ENCODE measurements at places on chromosomes 2 and 18.

DNA sequence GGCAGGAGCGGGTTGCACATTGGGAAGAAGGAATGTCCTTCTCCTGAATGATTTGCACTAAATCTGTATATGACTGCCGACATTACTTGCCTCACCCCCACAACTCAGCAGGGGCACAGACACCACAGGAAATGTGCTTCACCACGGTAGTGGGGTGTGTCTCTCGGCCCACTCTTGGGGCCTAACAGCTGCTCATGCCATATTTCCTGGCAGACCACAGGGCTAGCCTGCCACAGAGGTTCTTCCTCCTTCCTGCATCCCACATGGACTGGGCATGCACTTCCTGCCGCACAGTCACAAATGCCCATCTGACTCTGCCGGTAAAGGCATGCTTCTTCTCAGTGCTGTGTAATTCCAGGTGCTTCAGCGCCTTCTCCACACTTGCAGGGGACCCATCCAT is 10.3 kb upstream of the PAPOLG start:
- H3K4me3 ChIP-seq, result no peak overlapping the region
- peaks cover 8% of the 10 kb centered on the region for H3K4me1 ChIP-seq
- H3K36me3 ChIP-seq, result no peaks in the 10 kb centered on the region
- H3K27ac ChIP-seq, result no peak overlapping the region

- H3K27ac ChIP-seq, result no peak overlapping the region
- no peaks in the 10 kb centered on the region for H3K27me3 ChIP-seq
- H3K36me3 ChIP-seq, result no peaks in the 10 kb centered on the region
- no peak overlapping the region for H3K4me3 ChIP-seq
- H3K4me1 ChIP-seq, result no peaks in the 10 kb centered on the region
Measured at GRCh38 chr2:4427083-4427482, 723.7 kb downstream of the DCDC2C start.

- no peaks in the 10 kb centered on the region for H3K36me3 ChIP-seq
- DNase-seq, result no peak
- H3K27ac ChIP-seq, result no peak overlapping the region
Measured at GRCh38 chr2:233244818-233245217, 6.7 kb upstream of the ATG16L1 start.

GRCh38 chr2:200658278-200658864 is 72.6 kb downstream of the AOX1 start:
- DNase-seq, result no peak
- no peak overlapping the region for H3K4me3 ChIP-seq
- peaks cover 3% of the 10 kb centered on the region for H3K27me3 ChIP-seq
- no peaks in the 10 kb centered on the region for H3K36me3 ChIP-seq
- no peak overlapping the region for H3K27ac ChIP-seq

GRCh38 chr2:138722316-138722715 is 57.9 kb downstream of the NXPH2 start:
- H3K4me3 ChIP-seq, result no peak overlapping the region
- no peaks in the 10 kb centered on the region for H3K4me1 ChIP-seq
- H3K27me3 ChIP-seq, result no peaks in the 10 kb centered on the region
- no peak for DNase-seq

DNA sequence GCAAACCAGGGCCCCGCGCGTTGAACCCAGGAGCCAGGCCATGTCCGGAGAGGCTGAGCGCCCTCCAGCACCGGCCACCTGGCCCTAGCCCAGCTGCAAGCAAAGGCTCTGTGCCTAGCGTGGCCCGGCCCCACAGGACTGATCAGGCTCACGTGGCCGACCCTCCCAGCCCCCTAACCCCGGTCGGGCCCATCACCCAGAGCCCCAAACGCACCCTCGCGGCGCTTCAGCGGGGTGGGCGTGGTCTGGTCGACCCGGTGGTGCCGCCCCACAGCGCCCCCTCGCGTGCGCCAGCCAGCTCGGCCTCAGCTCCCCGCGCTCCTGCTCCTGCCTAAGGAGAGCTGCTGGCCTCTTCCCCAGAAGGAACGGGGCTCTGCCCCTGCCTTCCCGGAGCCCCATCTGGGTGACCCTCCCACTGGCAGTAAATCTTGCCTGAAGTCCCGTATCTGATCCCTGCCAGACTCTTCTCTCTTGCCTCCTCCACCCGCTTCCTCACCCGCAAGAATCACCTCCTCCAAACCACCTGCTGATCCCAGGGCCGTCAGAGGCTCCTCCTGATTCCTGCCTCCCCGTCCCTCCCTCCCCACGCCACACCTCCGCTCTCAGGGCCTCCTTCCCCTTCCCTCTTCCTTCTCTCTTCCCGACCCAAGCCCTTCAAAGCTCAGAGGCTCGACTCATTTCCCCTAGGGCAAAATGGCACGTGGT is 12.3 kb upstream of the TEX51 start:
- no peaks in the 10 kb centered on the region for H3K36me3 ChIP-seq
- peaks cover 7% of the 10 kb centered on the region for H3K4me1 ChIP-seq
- no peak overlapping the region for H3K27ac ChIP-seq
- no peak overlapping the region for H3K4me3 ChIP-seq

GRCh38 chr2:60498127-60498815 is 55.2 kb downstream of the BCL11A start:
- H3K27ac ChIP-seq, result no peak overlapping the region
- H3K36me3 ChIP-seq, result no peaks in the 10 kb centered on the region
- peaks cover 2% of the 10 kb centered on the region for H3K4me1 ChIP-seq
- DNase-seq, result no peak
- H3K4me3 ChIP-seq, result no peak overlapping the region

DNA sequence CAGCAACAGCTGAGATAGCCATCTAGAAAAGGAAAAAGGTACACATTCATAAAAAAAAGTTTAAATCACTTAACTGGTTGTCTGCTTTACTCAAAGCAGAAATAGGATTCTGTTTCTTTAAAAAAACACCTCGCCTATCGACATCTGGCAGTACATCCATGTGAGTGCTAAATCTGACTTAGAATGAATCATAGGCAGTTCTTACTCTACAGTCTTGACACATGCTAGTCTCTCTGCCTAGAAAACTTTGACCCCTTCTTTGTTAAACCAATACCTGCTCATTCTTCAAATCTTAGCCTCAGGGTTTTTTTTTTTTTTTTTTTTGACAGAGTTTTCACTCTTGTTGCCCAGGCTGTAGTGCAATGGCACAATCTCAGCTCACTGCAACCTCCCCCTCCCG is 37.1 kb upstream of the GPR75 start:
- peaks cover 50% of the 10 kb centered on the region for H3K36me3 ChIP-seq
- no peaks in the 10 kb centered on the region for H3K4me1 ChIP-seq
- no peaks in the 10 kb centered on the region for H3K27me3 ChIP-seq
- H3K27ac ChIP-seq, result no peak overlapping the region
- no peak overlapping the region for H3K4me3 ChIP-seq

DNA sequence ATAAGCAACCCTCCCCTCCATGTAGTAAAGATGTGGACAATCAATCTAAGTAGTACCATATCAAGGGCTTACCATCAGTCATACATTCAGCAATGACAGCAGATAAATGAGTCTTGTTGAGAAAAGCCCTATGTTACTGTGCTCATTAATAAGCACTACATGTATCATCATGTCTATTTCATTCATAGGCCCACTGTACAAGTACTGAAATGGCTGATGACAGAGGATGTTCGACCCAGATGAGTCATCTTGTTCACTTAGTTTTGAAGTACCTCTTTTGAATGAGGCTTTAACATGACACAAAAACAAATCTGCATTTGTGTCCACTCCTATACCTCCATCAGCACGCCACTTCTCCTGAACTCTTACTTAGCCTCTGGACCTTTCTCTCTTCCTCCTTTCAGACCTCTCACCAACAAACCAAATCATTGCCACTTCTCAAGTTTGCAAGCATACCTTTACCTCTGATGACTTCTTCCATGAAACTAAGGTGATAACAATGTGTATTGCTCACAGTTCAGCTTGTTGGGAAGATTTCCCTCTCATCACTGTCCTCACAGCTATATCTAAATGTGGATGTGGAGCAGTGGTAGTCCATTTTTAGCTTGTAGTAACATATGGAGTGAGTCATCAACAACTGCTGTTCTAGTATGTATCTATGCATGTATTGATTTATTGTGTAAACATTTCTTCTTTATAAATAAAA is 921.0 kb upstream of the SLC39A10 start:
- no peaks in the 10 kb centered on the region for H3K4me1 ChIP-seq
- no peaks in the 10 kb centered on the region for H3K27me3 ChIP-seq

- no peak overlapping the region for H3K4me3 ChIP-seq
- no peak for DNase-seq
- H3K27ac ChIP-seq, result no peak overlapping the region
- H3K36me3 ChIP-seq, result no peaks in the 10 kb centered on the region
Measured at GRCh38 chr2:193868833-193869232, 1674.1 kb upstream of the TMEFF2 start.

GRCh38 chr18:64276311-64277090 is 127.6 kb upstream of the LINC00305 start:
- no peak overlapping the region for H3K27ac ChIP-seq
- H3K4me3 ChIP-seq, result no peak overlapping the region
- H3K27me3 ChIP-seq, result no peaks in the 10 kb centered on the region
- no peaks in the 10 kb centered on the region for H3K36me3 ChIP-seq

GRCh38 chr2:105287692-105288091 is 41.8 kb downstream of the TGFBRAP1 start:
- H3K27ac ChIP-seq, result no peak overlapping the region
- no peak overlapping the region for H3K4me3 ChIP-seq

- no peak overlapping the region for H3K27ac ChIP-seq
- peak; percentile 19 for DNase-seq
- no peaks in the 10 kb centered on the region for H3K4me1 ChIP-seq
Measured at GRCh38 chr2:159035790-159036411, 67.5 kb downstream of the TANC1 start.

DNA sequence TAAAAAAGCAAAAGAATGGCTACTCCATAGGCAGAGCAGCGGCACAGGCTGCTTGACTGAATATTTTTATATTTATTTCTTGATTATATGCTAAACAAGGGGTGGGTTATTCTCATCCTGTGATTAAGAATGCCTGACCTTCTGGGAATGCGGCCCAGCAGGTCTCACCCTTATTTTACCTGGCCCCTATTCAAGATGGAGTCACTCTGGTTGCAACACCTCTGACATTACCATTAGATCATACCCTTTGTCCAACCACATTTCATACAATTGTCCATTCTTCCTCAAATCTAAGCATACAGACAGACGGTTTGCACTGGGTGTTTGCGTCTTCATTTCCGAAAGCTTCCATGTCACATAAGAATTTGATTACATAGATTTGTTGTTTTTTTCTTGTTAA is 168.2 kb downstream of the GALNT1 start:
- H3K4me3 ChIP-seq, result no peak overlapping the region
- peaks cover 4% of the 10 kb centered on the region for H3K27me3 ChIP-seq
- no peak for DNase-seq
- no peak overlapping the region for H3K27ac ChIP-seq

DNA sequence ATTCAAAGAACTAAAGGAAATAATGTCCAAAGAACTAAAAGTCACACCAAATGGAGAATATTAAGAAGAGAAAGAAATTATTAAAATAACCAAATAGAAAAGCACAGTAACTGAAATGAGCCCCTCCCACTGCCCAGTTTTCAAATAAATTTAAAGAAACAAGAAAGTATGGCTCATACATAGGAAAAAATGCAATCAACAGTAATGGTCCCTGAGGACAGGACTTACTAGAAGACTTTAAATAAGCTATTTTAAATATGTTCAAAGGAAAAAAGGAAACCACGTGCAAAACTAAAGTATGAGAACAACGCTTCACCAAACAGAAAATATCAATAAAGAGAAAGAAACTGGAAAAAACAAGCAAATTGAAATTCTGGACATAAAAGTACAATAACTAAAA is 58.9 kb downstream of the TMEM131 start:
- no peak for DNase-seq
- H3K36me3 ChIP-seq, result peaks cover 12% of the 10 kb centered on the region
- no peaks in the 10 kb centered on the region for H3K27me3 ChIP-seq
- H3K4me1 ChIP-seq, result peaks cover 58% of the 10 kb centered on the region
- H3K4me3 ChIP-seq, result no peak overlapping the region
- no peak overlapping the region for H3K27ac ChIP-seq

DNA sequence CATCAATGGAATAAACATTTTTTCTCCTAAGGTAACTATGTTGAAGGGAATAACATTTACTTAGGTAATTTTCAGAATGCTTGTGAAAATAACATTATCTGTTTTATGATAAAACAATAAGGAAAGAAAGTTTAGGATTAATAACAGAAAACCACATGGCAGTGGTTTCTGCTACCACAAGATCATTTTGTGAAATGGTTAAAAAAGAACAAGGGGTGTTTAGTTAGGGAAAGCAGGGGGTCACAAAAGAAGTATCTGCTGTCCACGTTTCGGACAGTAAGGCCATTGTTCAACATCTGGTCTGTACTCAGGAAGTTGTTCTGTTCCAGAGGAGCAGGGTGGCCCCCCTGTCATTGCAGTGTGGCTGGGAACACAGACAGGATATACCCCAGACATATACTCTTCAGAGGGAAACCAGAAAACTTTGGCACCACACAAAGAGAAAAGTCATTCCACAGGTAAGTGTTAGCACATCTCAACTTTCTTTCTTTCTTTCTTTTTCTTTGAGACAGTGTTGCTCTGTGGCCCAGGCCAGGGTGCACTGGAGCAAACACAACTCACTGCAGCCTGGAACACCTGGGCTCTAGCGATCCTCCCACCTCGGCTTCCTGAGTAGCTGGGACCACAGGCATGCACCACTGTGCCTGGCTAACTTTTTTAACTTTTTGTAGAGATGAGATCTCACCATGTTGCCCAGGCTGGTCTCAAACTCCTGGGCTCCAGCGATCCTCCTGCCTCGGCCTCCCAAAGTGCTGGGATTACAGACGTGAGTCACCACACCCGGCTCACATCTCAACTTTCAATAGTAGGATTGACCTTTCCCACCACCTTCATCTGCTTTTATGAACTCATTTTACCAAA is 14.8 kb upstream of the ARL5A start:
- no peaks in the 10 kb centered on the region for H3K36me3 ChIP-seq
- no peak for DNase-seq
- H3K4me1 ChIP-seq, result peaks cover 8% of the 10 kb centered on the region
- peaks cover 4% of the 10 kb centered on the region for H3K27me3 ChIP-seq
- no peak overlapping the region for H3K4me3 ChIP-seq
- no peak overlapping the region for H3K27ac ChIP-seq

DNA sequence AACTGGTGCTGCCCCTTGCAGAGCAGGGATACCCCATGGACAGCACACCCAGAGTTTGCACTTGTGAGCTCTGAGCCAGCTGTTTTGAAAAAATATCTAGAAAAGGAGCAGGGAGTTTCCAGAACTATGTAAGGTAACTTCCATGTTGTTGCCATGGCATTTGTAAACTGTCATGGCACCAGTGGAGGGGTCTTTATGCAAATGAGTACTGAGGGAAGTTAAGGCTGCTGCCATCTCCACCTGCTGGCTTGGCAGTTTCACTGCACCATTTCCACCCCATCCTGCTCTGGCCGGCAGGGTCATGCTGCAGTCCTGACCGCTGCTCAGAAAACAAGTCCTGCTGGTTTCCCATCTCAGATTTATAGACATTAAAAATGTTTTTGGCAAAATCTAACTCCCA is 52.3 kb upstream of the SNTG2 start:
- H3K27me3 ChIP-seq, result peaks cover 4% of the 10 kb centered on the region
- H3K4me3 ChIP-seq, result no peak overlapping the region
- DNase-seq, result no peak
- no peak overlapping the region for H3K27ac ChIP-seq
- H3K36me3 ChIP-seq, result no peaks in the 10 kb centered on the region
- H3K4me1 ChIP-seq, result no peaks in the 10 kb centered on the region

- DNase-seq, result no peak
- no peak overlapping the region for H3K4me3 ChIP-seq
- no peaks in the 10 kb centered on the region for H3K27me3 ChIP-seq
- H3K36me3 ChIP-seq, result no peaks in the 10 kb centered on the region
- H3K4me1 ChIP-seq, result no peaks in the 10 kb centered on the region
Measured at GRCh38 chr2:194686569-194686968, 970.5 kb upstream of the SLC39A10 start.

- no peaks in the 10 kb centered on the region for H3K27me3 ChIP-seq
- DNase-seq, result no peak
- no peak overlapping the region for H3K27ac ChIP-seq
- H3K4me3 ChIP-seq, result no peak overlapping the region
- peaks cover 5% of the 10 kb centered on the region for H3K4me1 ChIP-seq
Measured at GRCh38 chr18:74265546-74266098, 26.1 kb downstream of the CYB5A start.

All from activated CD4-positive, alpha-beta T cell treated with anti-CD3 and anti-CD28 coated beads for 36 hours (primary cell).